ENCODE measurements at places on chromosomes 4 and X.

DNA sequence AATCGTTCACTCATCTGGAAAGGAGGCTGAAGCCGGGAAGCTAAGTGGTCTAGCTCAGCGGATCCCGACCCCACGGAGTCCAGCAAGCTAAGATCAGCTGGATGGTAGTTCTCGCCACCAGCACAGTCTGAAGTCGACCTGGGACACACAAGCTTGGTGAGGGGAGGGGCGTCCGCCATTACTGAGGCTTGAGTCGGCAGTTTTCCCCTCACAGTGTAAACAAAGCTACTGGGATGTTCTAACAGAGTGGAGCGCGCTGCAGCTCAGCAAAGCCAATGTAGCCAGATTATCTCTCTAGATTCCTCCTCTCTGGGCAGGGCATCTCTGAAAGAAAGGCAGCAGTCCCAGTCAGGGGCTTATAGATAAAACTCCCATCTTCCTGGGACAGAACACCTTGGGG lies 555.4 kb downstream of the BCOR start:
- no peak for DNase-seq

DNA sequence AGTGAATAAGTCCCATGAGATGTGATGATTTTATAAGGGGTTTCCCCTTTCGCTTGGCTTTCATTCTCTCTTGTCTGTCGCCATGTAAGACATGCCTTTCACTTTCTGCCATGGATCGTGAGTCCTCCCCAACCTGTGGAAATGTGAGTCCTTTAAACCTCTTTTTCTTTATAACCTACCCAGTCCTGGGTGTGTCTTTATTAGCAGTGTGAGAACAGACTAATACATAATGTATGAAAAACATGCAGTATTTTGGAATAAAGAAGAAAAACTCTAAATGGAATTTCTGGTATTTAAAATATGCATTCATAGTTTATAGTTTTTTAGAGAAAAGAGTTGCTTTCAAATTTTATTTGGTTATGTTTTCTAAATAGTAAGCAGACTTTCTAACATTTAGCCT lies 360.7 kb downstream of the PCDH7 start:
- DNase-seq: no peak

DNA sequence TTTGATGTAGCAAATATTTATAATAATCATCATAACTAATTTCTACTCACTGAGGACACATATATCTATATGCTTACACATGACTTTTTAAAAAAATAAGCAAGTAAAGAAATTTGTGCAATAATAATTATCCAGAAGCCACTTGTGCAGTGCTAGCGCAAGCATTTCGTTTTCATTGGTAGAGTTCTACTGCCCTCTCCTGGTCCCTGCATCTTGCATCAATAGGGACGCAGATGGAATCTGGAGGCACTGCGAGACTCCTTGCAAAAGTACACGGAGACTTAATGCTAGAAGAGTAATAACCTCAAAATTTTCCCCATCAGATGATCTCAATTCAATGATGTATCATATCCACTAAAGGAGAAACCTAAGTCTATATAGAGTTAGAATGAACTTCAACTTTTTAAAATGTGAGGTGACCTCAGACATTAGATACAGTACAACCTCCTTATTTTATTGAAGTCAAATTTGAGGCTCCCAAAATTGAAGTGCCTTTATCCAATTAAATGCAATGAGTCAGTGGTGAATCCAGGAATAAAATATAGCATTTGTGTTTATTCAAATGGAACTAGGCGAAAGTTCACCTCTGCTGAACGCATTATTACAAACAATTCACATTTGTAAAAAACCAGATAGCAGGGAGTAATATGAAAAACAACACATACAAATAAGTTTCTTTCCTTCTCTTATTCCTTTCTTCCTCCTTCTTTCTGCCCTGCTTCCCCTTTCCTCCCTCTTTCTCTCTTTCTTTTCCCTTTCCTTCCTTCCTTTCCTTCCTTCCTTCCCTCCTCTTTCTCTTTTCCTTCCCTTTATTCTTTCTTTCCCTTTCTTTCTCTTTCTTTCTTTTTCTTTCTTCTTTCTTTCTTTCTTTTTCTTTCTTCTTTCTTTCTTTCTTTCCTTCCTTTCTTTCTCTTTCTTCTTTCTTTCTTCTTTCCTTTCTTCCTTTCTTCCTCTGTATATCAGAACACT lies 450.0 kb downstream of the ANKRD50 start:
- DNase-seq: peak; percentile 43

GRCh38 chrX:46912098-46912602 lies at the start of gene JADE3:
Gene JADE3 (plus strand): TSS chrX:46912421. CDS start chrX:46984895, 72,474 bp downstream.
- peak; percentile 63 for DNase-seq

DNA sequence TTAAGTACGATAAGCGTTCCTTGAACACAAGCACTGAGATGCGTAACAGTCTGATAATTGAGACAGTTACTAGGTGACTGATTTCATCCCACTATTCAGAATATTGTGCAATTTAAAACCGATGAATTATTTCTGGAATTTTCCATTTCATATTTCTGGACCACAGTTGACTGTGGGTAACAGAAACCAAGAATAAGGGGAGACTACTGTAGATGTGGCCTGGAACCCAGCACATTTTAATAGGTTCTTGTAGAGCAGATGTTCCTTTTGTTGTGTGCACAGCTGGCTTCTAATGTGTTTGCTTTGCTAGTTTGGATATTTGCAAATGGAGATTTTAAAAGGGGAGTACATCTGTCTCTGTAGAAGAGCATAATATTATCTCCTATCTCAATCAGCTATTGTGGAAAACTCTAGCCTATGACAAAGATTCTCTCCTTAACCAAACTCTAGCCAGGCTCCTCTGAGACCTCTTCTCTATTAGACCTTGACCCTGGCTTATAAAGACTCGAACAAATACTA lies 16.4 kb downstream of the NAAA start:
- DNase-seq: no peak

DNA sequence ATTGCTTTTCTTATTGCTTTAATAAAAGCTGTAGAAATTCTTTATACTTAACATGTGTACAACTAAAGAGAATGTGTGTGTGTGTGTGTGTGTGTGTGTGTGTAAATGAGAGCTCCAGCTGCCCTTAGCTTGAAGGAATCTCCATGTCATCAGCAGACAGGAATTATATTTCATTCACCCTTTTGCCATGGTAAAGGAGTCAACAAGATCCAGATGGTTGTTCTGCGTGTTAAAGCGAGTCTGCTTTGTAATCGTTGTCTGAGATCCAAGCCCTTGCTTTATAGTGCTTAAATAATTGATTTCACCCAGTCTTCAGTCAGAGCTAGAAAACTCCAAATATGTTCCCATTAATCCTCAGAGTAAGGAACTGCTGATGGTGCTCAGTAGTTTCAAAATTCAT lies 285.5 kb downstream of the PDGFC start:
- DNase-seq: peak; percentile 85

- DNase-seq: no peak
Observed at GRCh38 chrX:29143756-29144155, 556.5 kb downstream of the IL1RAPL1 start.

GRCh38 chr4:101528526-101528925 lies 181.2 kb upstream of the PPP3CA start:
- DNase-seq: no peak

GRCh38 chrX:38400389-38400910 lies 48.0 kb downstream of the OTC start:
- DNase-seq: no peak

DNA sequence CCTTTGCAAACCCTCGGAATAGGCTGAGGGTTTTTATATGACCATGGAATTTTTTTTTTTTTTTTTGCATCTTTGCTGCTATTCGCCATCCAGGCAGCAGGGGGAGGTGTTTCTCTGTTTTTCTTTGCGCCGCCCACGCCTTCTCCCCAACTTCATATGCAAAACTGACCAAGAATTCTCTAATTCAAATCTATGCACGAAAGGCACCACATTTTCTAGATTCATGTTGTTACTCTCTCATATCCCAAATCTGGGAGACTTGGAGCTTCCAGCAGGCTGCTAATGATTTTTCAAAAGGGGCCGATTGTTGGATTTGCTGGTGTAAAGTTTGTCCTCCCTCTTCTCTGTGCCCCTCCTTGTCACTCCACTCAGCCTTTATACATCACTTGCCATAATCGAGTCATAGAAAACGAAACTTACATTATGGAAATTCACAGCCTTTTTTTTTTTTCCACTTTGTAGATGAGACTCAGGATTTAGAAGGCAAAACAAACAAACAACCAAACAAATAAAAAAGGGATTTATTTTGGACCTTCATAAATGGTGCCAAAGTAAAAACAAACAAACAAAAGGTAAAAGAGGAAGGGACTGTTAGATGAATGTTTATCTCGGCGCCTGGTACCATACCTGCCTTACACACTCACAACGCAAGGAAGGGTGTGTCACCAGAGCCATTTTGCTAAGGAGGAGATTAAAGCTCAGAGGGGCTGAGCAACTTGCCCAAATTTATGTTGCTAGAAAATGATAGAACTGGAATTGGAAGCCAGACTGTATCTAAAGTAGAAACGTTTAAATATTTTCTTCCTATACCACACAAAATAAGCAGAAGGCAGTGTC lies 29.3 kb upstream of the BOD1L1 start:
- no peak for DNase-seq

DNA sequence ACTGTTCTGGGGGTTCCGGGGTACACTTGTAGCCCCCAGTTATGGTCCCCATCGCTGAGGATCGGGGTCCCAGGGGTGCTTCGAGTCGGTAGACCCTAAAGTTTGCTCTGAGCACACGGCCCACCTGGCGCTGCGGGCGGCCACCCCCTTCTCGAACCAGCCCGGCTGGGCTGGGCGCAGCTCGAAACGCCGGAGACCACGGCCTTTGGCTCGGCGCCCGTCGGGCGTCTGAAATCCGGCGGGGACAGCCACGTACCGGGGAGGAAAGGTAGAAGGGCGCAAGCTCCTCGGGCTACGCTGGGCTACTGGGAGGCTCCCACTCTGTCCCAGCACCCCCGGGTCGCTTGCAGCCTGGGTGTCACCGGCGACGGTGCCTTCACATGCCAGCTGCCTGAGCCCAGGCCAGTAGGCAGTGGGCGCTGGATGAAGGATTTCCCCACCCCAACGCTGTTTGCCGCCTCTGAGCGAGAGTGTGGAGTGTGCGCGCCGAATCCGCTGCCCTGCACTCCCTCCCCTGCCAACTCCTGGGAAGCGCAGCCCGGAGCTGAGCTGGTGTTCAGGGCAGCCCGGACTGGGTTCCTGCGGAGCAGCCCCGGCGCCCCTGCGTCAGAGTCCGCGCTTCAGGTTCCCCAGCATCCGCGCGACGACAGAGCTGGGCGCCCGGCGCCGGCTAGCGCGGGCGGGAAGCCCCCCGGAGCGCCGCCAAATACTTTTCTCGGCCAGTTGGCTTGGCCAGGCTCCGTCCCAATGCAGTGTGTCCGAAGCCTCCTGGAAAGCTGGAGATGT lies 637 bp downstream of the MAMLD1 start:
- no peak for DNase-seq

DNA sequence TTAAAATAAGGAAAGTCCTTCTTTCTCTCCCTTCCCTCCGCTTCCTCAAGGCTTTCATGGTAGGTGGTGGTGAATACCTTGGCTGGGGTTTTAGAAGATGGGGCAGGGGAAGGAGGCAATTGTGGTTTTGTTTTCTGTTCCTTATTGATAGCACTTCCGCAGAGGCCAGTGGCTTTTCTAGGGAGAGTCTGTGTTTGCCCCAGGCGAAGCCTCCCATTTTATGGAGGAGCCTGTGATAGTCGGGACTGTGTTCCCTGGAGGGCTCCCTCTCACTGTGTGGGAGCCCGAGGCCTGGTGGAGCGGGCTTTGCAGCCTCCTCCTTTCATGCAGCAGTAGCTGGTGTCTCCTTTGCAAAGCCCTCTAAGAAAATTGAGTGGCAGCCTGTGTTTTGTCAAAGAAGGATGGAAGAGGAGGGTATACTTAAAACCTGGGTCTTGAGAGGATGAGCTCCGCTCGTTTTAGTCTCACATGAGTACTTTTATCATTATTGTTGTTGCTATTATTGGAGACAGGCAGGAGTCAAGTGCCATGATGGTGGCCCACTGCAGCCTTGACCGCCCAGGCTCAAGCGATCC lies 29.8 kb upstream of the STOX2 start:
- no peak for DNase-seq

GRCh38 chr4:109412776-109413175 lies 20.8 kb upstream of the SEC24B start:
- DNase-seq: no peak

DNA sequence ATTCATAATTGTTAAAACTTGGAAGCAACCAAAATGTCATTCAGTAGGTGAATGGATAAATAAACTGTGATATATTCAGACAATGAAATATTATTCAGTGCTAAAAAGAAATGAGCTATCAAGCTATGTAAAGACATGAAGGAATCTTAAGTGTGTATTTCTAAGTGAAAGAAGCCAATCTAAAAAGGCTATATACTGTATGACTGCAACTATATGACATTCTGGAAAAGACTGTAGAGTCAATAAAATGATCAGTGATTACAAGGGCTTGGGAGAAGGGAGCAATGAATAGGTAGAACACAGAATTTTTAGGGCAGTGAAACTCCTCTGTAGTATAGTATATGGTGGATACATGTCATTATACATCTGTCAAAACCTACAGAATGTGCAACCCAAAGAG lies 139.9 kb downstream of the FRYL start:
- DNase-seq: no peak

DNA sequence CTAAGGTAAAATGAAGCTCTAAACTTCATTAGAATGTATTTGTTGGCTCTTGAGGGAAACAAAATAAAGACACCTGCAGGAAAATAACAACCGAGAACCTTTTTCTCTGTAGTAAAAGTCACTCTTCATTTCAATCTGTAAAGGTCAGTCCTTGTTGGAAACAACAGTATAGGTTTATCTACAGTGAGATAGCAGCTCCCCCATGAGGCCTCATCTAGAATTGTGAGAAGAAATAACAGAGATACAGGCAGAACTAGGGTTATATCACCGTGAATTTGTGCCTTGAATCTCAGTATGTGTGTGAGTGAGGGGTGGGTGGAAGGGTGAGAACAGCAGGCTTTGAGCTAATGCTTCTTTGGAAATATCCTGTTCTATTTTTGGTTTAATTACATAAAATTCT lies 107.8 kb upstream of the FMR1 start:
- DNase-seq: peak; percentile 38

All from DMS 273 treated with DMSO at 0.1 percent for 48 hours (cell line).